ENCODE measurements at places on chromosomes 16 and 17. TPM values are rescaled to one million over a fixed set of nuclear protein-coding genes. Genes with fewer than 3 reads are reported as not detected.

Gene MYH8
- not detected for total RNA-seq

Gene CCDC78
- total RNA-seq, result 3.5 TPM

Gene STH
- not detected for total RNA-seq

Gene STAT5A
- 3.2 TPM for total RNA-seq

Gene JPH3
- total RNA-seq, result 4.8 TPM

Gene HS3ST3A1
- not detected for total RNA-seq

Gene CTRB1
- total RNA-seq, result not detected

Gene IQCK
- total RNA-seq, result 1.7 TPM

Gene TTC19
- 21.9 TPM for total RNA-seq

Gene OR1F1
- not detected for total RNA-seq

Gene TBC1D3G
- not detected for total RNA-seq

Gene TMEM92
- total RNA-seq, result 14.6 TPM

Gene CD300E
- total RNA-seq, result not detected

Gene C17orf78
- total RNA-seq, result not detected

Gene PLD2
- 46.5 TPM for total RNA-seq

Gene FBXO39
- total RNA-seq, result not detected

Gene CHTF18
- 97.6 TPM for total RNA-seq

Gene PLLP
- total RNA-seq, result 53.0 TPM

Gene ABCA10
- total RNA-seq, result not detected

Gene P2RX1
- total RNA-seq, result 0.23 TPM

Gene NEUROD2
- total RNA-seq, result not detected

Gene ASGR1
- 8.3 TPM for total RNA-seq

Gene PIGL
- total RNA-seq, result 20.0 TPM

Gene PAQR4
- 12.0 TPM for total RNA-seq

Gene DPEP3
- total RNA-seq, result not detected

Gene FOXJ1
- 7.0 TPM for total RNA-seq

Gene PRSS27
- total RNA-seq, result 0.72 TPM

Gene GAST
- not detected for total RNA-seq

Gene KRT40
- total RNA-seq, result not detected

Gene ZSCAN10
- total RNA-seq, result not detected

Gene UTS2R
- total RNA-seq, result 1.3 TPM

Gene GRAPL
- not detected for total RNA-seq

Gene MBTPS1
- total RNA-seq, result 93.2 TPM

Gene WFDC1
- total RNA-seq, result not detected

Gene AANAT
- total RNA-seq, result not detected

Gene ZNF213
- total RNA-seq, result 5.3 TPM

Gene TP53TG3B
- total RNA-seq, result not detected

Gene PDILT
- not detected for total RNA-seq

Gene ABI3
- total RNA-seq, result not detected

Gene KRTAP4-3
- total RNA-seq, result not detected

Gene ANKRD40CL
- 11.4 TPM for total RNA-seq

Gene CCL1
- total RNA-seq, result not detected

Gene KRT20
- 0.53 TPM for total RNA-seq

Gene HAS3
- total RNA-seq, result 8.3 TPM

Gene SLC6A2
- total RNA-seq, result not detected

Gene ITGA2B
- total RNA-seq, result 5.9 TPM

Gene KRTAP4-5
- not detected for total RNA-seq

Gene SCN4A
- total RNA-seq, result not detected

Gene DPEP1
- total RNA-seq, result 7.8 TPM
